ENCODE measurements at places on chromosomes 5 and 9. TPM values are rescaled to one million over a fixed set of nuclear protein-coding genes. Genes with fewer than 3 reads are reported as not detected.

Gene KIF4B
- not detected for polyA plus RNA-seq

Gene ABCA2
- 14.7 TPM for polyA plus RNA-seq

Gene FOXD4
- 0.16 TPM for polyA plus RNA-seq

Gene PCA3
- 0.06 TPM for polyA plus RNA-seq

Measured in esophagus (tissue), 2 donors.